ENCODE measurements at places on chromosomes 12 and 14.

- DNase-seq: no peak
Measured at GRCh38 chr12:88756153-88756552, 175.9 kb upstream of the KITLG start.

DNA sequence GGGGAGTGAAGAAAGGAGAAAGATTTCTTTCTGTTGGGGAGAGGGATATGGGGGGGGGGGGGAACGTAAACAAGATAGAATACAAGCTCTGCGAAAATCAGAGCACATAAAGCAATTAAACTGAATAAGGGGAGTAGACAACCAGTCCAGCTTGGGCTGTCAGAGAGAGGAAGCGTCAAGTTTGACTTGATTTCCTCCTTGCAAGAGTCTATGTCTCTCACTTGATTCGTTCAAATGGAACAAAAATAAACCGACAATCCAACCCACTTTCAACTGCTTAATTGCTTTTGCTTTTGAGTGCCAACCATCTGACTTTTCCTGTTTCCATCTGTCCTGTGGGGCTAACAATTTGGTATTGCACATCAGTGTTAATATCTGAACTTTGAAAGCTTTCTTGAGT lies 942 bp downstream of the SYT1 start:
- DNase-seq: no peak

DNA sequence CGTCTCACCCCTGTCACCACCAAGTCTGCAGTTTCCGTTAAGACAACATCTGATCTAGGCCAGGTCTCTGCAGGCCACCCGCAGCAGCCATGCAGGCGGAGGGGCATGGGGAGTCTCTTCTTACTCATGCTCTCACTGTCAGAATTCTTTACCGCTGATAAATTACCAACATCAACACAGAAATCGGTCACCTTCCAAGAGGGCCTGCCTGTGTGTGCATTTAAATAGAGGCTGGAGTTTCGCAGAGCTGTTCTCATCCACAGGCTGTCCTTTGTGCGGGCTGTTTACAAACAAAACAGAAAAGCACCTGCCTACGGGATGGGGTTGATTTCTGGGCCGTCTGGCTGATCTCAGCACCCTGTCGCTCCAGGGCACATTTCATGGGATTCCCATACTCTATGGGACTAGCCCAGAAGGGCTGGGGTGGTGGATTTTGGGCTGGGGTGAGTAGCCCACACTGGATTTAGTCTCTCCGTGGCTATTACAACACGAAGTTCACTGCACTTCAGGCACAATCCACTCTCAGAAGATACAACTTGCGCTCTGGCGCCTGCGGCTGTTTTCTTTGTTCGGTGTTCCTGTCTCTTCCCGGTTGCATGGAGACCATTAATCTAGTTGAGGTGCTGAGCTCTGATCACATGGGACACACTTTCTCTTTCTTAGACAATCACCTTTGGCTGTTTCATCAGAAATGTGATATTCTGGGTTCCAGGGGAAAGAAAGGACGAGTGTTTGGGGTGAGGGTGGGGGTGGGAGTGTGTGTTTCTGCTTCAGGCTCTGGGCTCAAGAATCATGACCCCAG lies 331.1 kb downstream of the GLT1D1 start:
- DNase-seq: no peak

DNA sequence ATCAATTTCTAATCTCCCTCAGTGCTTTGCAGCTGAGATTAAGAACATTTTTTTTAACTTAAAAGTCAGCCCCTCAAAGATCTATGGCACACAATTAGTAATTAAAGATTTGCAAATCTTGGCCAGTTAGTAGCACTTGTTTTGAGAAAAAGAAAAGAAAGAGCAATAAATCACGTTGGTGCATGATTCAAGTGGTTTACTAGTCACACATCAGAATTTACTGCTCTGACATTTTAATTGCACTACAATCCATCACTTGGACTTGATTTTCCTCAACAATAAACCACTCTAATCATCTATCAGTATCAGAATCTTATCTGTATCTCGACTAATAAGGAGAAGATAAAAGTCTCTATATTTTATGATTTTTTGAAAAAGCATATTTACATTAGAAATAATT lies 154.3 kb downstream of the HELB start:
- DNase-seq: no peak

DNA sequence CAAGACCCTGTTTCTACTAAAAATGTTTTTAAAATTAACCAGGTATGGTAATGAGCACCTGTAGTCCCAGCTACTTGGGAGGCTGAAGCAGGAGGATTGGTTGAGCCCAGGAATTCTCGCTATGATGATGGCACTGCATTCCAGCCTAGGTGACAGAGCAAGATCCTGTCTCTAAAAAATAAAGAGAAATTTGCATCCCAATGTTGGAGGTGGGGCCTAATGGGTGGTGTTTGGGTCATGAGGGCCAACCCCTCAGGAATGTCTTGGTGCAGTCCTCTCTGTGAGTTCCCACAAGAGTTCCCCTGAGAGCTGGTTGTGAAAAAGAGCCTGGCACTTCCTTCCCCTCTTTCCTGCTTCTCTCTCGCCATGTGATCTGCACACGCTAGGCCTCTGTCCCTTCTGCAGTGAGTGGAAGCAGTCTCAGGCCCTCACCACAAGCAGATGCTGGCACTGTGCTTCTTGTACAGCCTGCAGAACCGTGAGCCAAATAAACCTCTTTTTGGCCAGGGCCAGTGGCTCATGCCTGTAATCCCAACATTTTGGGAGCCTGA lies 11.3 kb downstream of the ACOT6 start:
- DNase-seq: peak; percentile 8

GRCh38 chr12:26370098-26370497 lies 174.7 kb downstream of the SSPN start:
- DNase-seq: no peak

DNA sequence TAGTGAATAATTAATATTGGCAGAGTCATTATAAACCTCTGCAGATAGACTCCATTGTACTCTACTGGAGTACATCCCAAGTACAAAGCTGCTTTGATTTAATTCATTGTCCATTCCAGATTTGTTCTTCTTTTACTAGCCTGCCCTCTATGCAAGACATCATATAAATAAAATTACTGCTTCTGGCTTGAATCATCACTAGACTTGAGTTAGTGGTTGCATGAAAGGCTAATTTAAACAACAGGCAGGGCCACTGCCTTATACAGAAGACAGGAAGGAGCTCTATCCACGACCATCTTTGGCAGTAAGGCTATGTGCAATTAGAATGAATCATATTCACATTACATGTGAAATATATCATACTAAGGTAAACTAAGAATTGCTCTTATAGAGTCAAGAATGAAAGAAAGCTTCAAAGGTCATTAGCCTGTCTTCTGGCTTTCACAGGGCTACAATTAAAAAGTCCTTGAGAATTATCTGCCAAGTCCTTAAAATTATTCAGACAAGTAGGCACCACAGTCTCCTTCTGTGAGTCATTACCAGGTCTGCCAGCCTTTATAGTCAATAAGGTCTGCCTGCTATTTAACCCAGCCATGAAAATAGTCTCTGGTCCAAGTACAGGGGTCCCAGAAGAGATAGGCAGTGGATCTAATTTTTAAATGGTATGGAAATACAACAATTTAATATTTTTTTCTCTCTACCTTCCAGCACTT lies 631.8 kb downstream of the TMTC2 start:
- DNase-seq: no peak

DNA sequence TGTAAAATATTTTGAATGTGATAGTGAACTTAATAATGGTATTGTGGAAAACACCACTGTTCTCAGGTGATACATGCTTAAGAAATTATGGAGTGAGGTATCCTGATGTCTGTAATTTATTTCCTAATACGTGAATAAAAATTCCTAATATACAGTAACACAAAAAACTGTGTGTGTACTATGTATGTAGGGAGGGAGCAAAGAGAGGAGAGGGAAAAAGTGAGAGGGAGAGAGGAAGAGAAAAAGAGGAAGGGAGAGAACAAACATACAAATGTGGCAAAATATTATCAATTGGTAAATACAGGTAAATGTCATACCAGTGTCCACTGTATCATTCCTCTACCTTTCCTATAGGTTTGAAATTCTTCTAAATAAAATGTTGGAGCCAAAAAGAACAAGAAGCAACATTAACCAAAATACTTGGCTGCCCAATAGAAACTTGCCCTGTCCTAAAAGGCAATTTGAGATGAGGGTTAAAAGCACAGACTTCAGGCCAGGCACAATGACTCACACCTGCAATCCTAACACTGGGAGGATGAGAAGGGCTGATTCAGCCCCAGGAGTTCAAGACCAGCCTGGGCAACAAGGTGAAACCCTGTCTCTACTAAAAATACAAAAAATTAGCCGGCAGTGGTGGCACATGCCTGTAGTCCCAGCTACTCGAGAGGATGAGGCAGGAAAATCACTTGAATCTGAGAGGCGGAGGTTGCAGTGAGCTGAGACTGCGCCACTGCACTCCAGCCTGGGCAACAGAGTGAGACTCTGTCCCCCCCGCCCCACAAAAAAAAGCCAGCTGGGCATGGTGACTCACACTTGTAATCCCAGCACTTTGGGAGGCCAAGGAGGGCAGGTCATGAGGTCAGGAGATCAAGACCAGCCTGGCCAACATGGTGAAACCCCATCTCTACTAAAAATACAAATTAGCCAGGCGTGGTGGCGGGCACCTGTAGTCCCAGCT lies 14.5 kb downstream of the R3HDM2 start:
- DNase-seq: no peak

DNA sequence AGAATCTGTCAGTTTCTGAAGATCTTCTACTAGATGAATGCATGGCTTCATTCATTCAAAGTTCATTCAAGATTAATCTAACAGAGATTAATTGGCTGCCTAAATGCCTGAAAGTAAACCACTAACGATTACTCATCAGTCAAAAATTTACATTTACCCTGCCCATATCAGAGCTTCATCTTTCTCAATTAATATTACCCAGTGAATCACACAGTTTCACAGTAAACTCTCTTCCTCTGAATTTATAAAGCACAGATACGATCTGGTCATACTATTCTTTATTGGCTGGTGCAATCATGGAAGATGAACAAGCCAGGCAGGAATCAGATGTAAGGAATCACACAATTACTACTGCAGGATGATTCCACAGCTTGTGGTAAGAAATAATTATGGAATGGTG lies 377.7 kb downstream of the SLC16A7 start:
- no peak for DNase-seq

DNA sequence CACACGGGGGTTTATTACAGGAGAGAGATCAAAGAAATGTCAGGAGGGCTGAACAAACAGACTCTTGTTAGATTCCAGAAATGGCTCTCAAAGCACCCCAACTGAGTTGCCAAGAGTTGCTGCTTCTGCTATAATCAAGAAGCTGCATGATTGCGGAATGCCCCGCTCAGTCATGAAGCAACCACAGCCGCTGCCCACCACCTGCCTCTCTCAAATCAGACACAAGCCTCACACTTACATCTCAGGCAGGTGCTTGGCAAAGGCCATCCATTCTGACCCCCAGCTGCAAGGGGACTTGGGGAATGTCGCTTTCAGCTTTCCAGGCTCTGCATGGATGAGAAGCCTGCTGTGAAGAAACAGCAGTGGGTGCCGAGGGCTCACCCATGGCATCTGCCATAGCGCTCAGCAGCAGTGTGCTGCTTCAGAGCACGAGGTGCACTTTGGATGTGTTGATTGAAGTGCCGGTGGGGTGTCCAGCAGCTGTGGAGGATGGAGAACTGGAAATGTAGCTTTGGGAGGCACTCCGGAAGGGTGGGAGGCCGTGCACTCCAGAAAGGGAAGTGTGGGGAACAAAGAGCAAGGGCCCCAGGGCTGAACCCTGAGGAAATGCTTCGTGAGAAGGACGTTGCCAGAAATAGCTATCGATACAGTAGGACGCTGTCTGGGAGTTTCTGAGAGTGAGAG lies 37.7 kb downstream of the LRRC74A start:
- DNase-seq: peak; percentile 83

DNA sequence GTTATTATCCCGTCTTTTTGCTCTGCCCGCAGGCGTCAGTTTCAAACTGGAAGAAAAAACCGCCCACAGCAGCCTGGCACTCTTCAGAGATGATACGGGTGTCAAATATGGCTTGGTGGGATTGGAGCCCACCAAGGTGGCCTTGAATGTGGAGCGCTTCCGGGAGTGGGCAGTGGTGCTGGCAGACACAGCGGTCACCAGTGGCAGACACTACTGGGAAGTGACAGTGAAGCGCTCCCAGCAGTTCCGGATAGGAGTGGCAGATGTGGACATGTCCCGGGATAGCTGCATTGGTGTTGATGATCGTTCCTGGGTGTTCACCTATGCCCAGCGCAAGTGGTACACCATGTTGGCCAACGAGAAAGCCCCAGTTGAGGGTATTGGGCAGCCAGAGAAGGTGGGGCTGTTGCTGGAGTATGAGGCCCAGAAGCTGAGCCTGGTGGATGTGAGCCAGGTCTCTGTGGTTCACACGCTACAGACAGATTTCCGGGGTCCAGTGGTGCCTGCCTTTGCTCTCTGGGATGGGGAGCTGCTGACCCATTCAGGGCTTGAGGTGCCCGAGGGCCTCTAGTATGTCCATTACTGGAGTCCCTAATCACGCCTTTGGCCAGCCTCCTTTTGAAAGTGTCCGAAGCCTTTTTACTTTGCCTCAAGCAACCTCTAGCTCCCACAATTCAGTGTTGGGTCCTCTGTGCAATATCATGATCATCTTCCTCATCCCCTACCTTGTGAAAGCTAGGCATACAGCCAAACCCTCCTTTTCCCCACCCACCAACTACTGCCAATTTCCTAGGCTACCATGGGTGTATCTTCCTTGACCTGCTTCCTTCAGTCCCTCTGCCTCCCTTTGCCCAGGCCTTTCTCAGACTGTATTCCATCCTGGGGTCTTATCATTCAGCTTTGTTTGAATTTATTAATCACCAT lies 891 bp downstream of the SPRYD4 start:
- DNase-seq: peak; percentile 27

- no peak for DNase-seq
Measured at GRCh38 chr12:61920230-61920629, 340.0 kb upstream of the USP15 start.

DNA sequence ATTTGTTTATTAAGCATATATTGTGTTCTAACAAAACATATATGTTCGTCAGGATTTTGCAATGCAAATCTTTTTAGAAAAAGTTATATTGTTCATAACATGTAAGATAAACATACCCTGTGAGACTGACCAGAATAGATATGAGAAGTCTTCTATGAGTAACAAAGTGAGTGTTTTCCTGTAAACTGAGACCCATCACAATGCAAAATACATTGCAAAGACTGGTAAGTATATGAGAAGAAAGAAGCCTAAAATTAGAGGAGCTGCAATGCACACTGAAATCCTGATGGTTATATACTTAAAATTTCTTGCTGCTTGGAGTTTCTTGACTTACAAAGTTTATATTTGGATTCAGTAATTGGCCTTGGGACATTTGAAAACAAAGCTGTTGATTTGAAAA lies 6.0 kb downstream of the HMGA2 start:
- DNase-seq: no peak

All from inflammatory macrophage treated with lipopolysaccharide for 4 hours (primary cell).